Activated CD8-positive, alpha-beta memory T cell treated with anti-CD3 and anti-CD28 coated beads for 48 hours (primary cell): ENCODE measurements at places on chromosomes 16 and 17.

- no peak for DNase-seq
These were observed 28.4 kb downstream of the MYH3 start for GRCh38 chr17:10628756-10629155.

DNA sequence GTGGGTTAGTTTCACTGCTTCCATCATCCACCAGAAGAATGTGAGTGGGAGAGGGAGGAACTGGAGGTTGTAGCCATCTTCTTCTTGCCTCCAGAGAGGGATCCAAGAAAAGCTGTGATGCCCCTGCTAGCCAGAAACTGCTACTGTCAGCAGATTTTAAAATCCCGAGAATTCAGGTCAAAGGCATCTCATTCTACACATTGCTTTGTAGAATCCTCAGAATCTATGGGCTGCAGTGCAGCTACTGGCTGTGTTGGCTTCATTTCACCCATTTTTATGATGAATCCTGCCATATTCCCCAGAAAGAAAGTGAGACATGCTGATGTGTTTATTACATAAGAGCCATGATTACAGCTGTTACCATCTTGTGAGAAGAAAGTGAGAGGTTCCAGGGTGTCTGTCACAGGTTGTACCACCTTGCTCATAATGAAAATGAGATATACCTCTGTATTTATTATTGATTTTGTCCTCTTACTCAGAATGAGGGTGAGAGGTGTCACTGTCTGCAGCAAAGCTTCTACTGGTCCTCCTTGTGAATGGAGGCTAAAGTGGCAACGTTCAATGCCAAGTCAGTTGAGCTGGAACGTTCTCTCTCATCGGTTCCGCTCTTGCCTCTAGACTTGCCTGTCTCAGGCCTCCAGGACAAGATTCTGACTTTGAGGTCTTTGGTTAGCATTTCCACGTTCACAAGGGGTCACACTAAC is 50.1 kb upstream of the MYH10 start:
- no peak for DNase-seq

DNA sequence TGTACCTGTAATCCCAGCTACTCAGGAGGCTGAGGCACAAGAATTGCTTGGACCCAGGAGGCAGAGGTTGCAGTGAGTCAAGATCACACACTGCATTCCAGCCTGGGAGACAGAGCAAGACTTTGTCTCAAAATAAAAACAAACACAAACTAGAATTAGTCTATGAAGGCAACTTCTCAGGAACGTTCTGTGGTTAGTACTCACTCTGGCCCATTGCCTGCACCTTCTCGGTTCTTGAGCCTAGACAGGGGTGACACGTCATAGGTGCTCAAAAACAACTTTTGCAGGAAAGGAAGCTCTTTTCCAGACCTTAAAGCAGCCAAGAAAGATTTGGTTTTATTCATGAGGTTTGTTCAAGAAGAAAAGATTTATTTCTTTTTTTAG is 22.3 kb upstream of the CNOT1 start:
- DNase-seq = no peak

- DNase-seq = no peak
These were observed 66.6 kb upstream of the LHX1 start for GRCh38 chr17:36870720-36870999.

DNA sequence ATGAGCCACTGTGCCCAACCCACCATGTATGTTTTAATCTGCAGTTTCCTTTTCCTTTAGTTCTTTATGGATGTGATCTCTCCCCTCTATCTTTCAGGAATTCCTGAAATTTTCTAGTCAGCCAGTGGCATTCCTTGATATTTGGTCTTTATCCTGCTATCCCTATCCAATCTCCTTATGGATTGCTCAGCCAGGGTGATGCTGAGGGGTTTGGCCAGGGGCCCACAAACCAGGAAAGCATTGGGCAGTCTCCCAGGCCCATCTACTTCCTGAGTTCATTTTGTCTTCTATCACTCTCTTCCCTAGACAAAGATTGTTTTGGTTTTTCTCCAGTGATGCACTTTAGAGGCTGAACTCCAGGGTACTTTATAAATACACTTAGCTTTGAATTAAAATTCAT is 115.9 kb downstream of the KATNIP start:
- DNase-seq = no peak

- peak; percentile 37 for DNase-seq
These were observed 2.3 kb upstream of the PECAM1 start for GRCh38 chr17:64393000-64393402.

GRCh38 chr17:72725433-72726068 is 366.9 kb downstream of the SLC39A11 start:
- DNase-seq = no peak

DNA sequence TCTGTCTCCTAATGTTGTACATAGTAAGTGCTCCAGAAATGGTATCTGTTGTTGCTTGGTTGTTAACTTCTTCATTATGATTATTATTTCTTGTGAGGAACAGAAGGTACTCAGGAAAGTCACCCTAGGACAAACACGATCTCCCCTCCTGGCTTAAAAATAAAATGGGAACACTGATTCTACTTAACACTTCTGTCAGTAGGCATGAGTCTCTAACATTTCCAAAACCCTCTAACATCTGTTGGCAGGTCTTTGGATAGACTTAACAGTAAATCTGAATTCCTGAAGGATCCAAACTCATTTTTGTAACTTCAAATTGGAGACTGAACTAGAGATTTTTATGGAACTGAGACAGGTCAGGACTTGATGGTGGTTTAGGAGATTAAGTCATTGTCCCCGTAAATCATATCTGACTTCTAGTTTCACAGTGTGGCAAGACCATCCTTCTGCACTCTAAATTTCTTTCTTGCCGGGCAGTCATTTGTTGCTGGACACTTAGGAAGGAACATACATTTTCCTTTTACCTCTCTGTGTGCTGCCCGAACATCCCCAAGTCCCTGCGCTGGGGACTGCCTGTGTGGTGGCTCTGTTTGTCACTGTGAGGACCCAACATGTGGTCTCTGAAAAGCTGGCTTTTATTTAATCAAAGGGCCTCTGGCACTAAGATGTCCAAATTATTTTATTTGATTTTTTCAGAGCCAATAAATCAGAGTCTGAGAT is 149.9 kb downstream of the NPIPB5 start:
- no peak for DNase-seq
